Adipocyte (in vitro differentiated cells): ENCODE measurements at places on chromosomes 5 and 9.
A peak's percentile ranks its signal among the peaks of the same experiment; 100 is the strongest.

DNA sequence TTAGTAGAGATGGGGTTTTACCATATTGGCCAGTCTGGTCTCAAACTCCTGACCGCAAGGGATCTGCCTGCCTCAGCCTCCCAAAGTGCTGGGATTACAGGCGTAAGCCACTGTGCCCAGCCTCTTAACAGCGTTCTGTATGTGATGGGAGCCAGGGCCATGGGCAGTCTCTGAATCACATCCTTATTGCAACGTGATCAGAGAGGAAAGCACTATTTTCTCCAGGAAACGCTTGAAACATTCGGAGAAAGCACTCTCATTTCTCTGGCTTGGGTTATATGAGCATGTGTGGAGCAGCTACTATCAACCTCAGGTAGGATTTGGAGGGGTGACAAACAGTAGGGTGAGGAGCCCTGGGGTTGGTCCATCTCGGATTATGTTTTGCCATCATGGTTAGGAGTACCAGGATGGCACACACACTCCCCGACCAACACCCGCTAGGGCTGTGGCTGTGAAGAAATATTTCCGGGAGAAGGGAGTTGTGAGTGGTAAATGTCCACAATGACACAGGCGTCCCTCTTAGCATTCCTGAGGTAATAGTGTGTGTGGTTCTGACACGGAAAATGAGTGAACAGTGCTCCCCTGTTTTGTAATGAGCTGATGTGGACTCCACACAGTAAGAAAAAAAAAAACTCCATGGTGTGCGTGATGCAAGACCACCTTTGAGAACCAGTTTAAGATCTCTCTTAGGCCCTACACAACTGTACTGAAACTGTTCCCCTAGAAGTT, 406.2 kb upstream of the ZNF608 start:
- no peak for DNase-seq

GRCh38 chr9:70951749-70952727, 169.4 kb downstream of the TRPM3 start:
- DNase-seq = no peak

DNA sequence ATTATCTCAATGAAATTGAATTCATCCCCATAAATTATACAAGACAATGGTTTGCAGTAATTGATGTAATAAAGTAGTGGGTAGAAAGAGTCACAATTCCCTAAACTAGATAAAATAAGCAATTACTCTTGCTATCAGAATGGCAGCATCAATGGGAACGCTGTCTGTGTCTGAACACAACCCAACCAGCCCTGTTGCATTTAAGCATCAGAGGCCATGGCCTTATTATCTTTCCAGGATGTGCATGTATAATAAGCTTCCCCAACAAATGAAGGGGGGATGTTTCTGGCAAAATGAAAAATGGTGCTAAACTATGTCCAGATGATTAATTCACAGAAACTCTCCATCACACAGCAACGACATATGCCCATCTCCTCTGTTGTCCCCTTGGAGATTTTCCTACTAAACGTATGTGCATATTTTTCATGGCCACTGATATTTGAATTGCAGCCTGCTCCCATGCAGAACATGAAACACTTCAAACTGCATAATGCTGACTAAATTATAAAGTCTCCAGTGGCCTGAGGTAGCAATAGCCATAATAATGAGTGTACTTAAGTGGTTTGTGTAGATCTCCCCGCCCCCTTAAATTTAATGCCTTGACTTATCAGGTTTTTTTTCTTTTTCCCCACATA, 306.9 kb upstream of the ADAMTS16 start:
- DNase-seq = no peak

GRCh38 chr9:34887841-34888240, 70.2 kb upstream of the PHF24 start:
- DNase-seq = no peak

DNA sequence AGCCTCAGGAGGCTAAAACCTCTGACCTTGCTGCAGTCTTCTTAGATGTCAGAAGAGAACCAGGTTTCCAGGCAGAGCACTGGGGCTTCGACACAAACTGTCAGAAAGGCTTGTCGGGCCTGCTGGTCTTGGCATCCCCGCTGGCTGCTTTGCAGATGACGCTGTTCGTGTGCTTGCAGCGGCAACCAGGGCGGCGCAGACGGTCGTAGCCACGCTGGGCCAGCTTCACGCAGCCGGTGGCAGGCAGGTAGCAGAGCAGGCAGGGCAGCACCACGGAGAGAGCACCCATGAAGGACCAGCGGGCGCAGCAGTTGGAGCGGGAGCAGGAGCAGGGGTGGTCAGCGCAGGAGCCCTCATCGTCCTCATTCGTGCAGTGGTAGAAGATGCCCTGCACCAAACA, 10.7 kb downstream of the SPRY4 start:
- DNase-seq = no peak

DNA sequence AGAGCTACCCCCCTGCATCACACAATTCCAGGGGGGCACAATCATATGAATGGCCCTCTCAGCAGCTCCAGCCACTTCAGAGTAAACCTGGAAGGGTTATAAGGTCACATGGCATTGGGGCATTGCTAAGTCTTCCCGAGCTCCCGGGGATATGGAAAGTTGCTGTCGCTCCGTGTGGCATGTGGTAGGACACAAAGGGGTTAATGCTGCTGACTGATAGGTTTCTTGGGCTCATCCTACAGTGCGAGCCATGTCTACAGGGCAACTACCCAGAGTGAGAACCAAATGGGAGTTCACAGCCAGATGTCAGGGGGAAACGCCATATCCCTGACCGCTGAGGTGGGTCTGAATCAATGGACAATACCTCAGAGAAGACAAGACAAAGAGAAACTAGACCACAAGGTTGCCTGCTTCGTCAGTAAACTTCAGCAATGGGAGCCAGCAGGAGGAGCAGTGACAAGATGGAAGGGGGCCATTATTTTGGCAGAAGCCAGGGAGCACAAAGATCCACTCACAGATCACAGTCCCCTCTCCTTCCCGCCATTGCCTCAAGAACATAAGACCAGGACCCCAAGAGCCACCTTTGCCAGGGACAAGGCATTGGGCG, 52.4 kb upstream of the SHISAL2B start:
- DNase-seq = no peak

GRCh38 chr5:68285851-68286611, 70.5 kb downstream of the PIK3R1 start:
- DNase-seq = peak; percentile 91

DNA sequence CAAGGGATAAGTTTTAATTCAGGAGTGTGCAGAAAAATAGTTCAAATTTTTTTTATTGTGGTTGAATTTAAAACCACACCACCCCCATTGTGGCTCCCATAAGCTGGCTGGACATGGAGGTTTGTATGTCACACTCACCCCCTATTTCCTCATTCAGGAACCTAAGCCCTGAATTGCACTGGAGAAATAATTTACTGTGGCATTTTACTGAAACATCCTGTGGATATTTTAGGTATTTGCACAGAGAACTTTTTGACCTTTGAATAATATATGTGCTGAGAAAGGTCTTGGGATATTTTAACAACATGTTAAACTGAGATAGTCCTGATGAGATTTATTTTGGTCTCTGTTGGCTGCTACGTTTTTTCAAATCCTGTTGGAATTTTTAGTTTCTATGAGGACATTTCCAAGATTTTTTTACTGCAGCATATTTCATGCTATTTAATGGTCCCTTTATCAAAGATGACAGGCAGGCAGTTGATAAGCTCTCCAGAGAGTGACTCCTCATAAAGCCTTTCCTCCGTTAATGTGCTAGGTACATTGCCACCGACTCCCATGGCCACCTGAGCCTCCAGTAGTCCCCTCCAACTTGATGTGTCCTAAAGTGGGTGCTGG, 51.2 kb upstream of the PALM2AKAP2 start:
- DNase-seq = peak; percentile 35

DNA sequence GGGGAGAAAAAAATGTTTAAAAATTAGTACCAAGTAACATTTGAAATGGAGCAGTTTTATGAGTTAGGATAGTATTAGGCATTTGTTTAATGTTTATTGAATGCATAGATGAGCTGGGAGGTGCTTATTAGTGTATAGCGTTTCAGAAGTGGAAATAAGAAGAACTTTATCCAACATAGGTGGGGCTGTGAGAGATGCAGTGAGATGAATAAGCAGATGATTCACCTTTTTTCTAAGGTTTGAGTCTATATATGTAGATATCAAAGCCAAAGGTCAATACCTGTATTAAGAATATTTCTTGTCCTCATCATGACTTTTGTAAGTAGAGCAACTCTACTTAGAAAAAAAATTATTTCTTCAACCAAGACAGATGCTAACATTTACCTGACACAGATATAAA, 54.6 kb upstream of the POU4F3 start:
- DNase-seq = no peak

GRCh38 chr5:38613490-38613889, 57.0 kb upstream of the LIFR start:
- DNase-seq = no peak

- DNase-seq = no peak
Measured at GRCh38 chr9:2228132-2228531, 213.0 kb downstream of the SMARCA2 start.

DNA sequence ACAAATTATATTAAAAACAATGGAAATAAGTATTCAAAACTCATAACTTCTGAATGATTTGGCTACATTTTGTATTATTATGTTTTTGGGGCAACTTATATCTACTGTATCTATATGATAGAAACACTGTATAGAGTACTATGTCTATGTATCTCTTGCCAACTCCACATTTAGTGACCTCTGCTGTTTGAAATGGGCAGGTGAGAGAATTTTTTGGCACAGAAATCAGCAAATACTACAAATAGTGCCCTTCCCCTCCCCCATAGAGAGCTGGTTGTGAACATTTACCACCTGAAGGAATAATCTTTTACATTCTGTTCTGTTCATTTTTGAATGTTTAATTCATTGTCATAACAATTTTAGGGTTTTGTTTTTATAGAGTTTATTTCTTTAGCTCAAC, 545.3 kb downstream of the PDE4D start:
- DNase-seq = no peak

DNA sequence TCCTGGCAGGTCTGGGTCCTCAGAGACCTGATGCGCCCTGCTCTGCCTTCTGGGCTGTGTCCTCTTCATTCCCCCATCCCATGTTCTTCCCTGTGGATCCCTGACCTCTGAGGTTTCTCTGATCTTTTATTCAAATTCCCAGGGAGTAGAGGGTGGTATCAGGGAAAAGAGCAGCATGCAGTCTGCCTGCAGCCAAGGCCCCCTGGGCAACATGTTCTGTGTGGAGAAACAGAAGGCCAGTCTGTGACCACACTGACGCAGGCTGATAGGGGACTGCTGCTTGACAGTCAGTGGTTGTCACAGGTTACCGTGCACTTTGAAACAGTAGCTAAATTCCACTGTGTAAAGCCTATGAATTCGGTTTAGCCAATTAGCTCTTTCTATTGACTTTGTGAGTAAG, 156.6 kb upstream of the IRX2 start:
- DNase-seq = no peak

- DNase-seq = no peak
Measured at GRCh38 chr9:4943346-4943745, 41.7 kb upstream of the JAK2 start.

DNA sequence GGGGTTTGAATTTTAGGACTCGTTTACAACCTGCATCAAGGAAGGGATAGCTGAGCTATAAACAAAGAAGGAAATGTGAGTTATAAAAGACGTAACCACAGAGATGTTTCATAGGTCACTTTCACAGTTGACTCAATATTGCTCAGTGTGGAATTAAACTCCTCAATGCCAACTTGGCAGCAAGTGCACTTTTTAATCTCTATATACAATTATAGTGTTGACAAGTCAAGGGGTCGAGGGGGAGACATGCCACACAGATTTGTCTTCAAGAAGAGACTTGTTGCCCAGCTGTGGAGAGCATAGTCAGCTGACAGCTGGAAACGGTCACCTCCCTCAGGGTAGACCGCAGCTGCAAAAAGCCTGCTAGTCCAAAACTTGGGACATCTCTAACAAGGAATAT, 163.4 kb upstream of the DMAC1 start:
- DNase-seq = no peak

DNA sequence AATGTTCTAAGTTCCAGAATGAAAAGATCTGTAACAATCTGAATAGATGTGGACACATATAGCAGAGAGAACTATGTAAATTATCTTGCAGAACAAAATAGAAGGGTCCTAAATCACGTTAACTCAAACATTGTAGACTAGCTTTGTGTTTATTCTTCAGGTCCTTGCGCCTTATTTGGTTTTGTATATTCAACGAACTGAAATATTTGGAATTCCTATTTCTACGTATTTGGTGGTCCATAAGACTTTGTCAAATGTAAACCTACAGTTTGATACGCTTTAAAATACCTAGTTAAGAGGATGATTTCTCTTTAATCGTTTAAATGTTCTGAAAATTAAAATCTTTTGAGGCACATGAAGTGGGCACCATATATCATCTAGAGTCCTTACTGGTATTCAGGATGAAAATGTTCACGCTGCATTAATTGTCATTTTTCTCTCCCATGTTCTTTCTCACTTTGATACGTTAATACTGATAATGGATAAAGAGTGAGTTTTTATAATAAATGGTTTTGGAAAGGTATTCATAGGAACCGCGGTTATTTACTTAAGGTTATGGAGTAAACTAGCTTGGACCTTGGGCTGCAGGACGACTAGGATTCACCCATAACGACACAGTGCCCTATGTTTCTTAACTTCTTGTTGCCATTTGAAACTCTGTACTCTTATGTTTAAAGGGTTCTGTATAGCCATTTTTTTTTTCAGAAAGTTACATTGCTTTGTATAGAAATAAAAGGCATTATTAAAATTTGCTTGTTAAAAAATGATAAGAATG, 45.3 kb downstream of the NDFIP1 start:
- DNase-seq = no peak

DNA sequence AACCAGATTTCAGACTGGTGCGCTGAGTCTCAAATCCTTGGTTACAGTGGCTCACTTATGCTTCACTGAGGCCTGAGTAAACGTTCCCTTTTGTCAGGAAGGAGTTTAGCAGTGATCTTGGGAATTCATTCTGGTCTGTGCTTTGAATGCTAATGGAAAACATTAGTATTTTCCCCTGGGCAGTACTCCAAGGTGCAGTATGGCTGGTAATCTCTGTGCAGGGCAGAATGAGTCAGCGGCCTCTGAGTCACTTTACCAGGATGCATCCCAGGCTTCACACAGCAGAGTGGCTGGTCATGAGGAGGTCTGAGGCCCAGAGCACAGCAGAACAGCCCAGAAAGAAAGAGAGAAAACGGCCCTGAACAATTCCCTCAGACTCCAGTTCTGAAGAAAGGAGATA, 54.0 kb downstream of the PCA3 start:
- peak; percentile 98 for DNase-seq

GRCh38 chr9:592225-592624, 249.3 kb upstream of the DMRT1 start:
- no peak for DNase-seq

DNA sequence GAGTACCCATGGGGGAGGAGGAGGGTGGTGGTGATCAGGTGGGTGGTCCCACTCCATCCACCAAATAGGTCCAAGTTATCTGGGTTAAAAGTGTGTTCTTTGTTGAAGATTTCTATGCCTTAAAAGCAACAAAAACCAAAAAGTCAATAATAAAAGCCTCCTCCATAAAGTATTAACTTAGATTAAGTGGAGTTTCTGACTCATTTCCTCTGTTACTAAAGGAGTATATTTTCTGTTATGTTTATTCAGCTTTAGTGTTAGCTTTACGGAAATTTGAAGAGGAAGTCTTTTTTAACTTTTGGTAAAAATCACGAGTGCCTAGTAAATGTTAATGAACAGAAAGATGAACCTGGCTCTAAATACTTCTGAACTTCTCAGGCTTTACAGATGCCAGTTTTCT, 17.8 kb downstream of the FBXO38 start:
- DNase-seq = peak; percentile 39

GRCh38 chr9:120212153-120212852, 367.7 kb downstream of the CDK5RAP2 start:
- DNase-seq = no peak
